Fibroblast of villous mesenchyme (primary cell): ENCODE measurements at places on chromosomes 11 and 22.

- DNase-seq = peak; percentile 14
These were observed 2.4 kb downstream of the PIM3 start for GRCh38 chr22:49962751-49963646.

- no peak for DNase-seq
These were observed 135.2 kb downstream of the RRAS2 start for GRCh38 chr11:14223636-14224288.

- DNase-seq = no peak
These were observed 32.1 kb upstream of the TENM4 start for GRCh38 chr11:79472819-79473529.

- no peak for DNase-seq
These were observed 1450.3 kb downstream of the TBC1D22A start for GRCh38 chr22:48212727-48213126.

DNA sequence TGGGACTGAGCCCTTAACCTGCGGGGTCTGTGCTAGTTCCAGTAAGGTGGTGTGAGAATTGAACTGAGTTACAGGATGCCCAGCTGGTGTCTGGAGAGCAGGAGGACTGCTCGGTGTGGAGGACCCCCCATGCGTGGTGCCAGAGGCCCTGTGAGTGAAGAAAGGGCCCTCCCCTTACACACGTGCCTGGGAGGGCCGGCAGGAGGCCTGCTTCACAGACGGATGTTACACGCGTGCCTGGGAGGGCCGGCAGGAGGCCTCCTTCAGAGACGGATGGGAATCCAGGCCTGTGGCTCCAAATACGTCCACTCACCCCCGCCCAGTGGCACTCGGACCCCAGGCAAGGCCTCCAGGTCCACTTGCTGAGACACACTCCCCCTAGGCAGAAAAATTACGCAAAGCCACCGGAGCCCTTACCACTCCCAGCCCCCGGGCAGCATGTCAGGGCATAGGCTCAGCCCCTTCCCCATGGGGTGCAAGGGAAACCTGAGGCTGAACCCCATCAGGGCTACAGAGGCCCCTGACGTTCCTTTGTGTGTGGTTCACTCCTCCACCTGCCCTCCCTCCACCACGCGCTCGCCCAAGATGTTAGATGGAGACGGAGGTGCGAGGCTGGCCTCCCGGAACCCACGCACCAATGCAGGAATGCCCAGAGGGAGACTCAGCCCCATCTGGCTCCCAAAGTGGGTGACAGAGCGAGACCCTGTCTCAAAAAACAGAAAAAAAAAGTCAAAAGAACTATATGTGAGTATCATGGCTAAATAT is 227.8 kb downstream of the BRD1 start:
- no peak for DNase-seq
